ENCODE measurements at places on chromosomes 1 and 21.

DNA sequence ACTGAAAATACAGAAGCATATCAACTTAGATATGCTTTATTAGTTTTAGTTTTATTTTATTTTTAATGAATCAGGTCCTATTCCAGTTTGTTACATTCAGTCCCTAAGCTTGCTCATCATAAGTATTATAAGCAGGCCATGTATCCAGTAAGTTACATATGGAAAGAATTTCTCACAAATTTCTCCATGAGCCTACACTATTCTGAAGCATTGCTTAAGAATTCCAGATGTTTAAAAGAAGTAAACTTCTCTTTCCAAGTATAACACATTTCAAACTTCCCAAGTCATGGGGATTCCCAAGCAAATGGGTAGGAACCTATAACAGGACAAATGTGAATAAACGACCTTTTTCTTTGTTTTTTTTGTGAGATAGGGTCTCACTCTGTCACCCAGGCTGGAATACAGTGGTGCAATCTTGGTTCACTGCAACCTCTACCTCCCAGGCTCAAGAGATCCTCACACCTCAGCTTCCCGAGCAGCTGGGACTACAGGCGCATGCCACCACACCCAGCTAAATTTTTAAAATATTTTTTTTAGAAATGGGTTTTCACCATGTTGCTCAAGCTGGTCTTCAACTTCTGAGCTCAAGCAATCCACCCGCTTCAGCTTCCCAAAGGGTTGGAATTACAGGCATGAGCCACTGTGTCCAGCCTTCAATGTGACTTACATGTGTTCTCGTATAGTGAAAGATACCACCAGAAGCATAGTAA, 39.0 kb downstream of the ST7L start:
- peak; percentile 28 for DNase-seq

DNA sequence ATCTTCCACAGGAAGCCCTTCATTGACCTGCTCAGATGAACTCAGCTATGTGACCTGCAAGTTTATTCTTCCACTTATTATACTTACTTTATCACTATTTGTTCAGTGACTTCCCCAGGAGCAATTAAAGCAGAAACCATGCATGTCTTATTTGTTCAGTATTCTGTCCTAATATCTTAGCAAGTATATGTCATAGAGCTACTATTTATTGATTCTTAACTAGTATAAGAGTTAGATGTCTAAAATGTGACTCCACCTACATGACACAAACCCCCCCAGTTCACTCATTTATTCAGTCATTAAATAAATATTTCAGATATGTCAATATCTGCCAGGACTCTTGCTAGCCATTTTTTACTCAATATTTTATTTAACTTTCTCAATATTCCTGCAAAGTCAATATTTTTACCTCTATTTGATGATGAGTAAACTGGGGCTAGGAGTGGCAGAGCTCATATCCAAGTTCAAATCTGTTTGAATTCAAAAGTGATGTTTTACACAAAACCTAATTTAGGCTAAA, 469.0 kb upstream of the USP24 start:
- no peak for DNase-seq

GRCh38 chr1:208280681-208281450, 36.7 kb upstream of the PLXNA2 start:
- DNase-seq = no peak

- no peak for DNase-seq
These were observed 26.6 kb downstream of the TTC39A start for GRCh38 chr1:51303751-51304251.

GRCh38 chr1:3021801-3022401, 634 bp downstream of the ACTRT2 start:
- no peak for DNase-seq

DNA sequence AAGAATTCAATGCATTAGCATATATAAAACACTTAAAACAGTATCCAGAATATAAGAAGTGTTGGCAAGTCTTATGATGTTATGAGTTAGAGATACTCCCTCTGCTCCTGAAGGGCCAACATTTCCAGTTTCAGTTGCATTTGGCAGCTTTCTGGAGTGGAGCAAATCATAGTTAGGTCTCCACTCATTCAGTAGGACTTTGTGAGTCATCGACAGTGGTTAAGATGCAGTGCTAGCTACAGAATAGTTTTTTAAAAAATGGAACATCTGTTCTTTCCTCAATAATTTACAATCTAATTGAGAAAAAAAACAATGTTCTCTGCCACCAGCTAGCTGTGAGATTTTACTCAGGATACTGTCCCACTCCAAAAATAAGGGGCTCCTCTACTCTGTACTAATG, 389.1 kb downstream of the HLX start:
- peak; percentile 92 for DNase-seq

GRCh38 chr1:6483017-6483760, 8.3 kb downstream of the PLEKHG5 start:
- no peak for DNase-seq

GRCh38 chr1:230176871-230177411, 109.9 kb downstream of the GALNT2 start:
- DNase-seq = peak; percentile 22

- DNase-seq = peak; percentile 72
These were observed 45.5 kb upstream of the VANGL1 start for GRCh38 chr1:115596080-115596780.

DNA sequence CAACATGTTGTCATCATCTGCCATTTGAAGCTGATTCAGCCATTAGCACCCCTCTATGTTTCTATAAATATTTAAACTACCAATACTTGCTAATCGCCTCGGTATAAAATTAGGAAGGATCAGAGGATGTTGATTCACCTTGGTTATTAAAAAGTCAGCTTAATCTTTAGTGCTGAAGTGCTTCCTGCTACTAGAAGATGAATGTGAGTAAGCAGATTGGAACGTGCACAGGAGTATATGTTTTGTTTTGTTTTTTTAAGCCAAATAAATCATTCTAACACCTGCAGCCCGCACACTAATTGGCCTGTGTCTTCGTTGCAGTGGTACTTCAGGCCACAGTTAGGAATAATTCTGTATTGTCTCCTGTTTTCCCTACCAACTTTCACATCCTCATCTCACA, 485.7 kb downstream of the AJAP1 start:
- DNase-seq = no peak

DNA sequence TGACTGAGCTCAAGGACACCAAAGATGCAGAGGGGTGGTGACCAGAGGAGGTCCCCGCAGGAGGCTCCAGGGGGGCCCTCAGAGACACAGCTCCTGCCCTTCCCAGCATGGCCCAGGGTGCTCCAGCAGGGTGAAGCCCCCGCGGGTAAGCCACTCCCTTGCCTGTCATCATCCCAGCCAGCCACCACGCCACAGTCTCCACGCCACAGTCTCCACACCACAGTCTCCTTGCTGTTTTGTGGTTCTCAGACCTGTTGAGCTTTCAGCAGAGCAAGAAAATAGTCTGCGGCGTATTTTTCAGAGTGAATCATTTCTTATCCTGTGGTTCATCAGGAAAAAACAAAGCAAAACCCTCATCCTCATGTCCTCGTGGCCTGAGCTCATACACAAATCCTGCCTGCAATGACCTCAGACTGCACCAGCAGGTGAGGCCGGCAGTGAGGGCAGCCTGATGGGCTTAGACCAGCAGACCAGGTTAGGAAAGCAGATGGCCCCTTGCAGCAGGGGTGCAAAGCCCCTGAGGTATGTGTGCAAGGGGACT, 25.7 kb upstream of the ABCG1 start:
- DNase-seq = no peak

DNA sequence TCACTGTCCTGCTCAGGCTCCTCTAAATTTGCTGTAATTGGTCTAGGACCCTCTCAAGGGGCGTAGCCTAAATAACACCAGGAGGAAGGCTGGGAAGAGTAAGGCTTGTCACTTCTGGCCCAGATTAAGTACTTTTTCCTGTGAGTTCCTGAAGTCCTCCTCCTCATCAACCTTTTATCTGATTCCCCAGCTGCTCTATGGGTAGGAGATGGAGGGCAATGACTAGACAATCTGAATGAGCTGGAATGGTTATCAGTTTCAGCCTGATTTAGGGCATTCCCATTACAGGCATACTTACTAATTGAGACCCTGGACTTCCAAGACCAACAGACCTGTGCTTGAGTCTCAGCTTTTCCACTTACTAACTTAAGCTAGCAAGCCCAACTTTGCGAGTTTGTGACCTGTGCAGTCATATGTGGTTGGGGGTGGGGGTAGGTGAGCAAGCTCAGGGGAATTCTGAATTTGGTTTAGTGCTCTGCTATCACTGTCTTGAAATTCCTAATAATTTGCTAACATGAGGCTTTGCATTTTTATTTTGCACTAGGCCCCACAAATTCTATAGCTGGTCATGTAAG, 18.0 kb upstream of the FGGY start:
- DNase-seq = no peak

GRCh38 chr1:1242461-1243265, 3.9 kb downstream of the C1QTNF12 start:
- no peak for DNase-seq

DNA sequence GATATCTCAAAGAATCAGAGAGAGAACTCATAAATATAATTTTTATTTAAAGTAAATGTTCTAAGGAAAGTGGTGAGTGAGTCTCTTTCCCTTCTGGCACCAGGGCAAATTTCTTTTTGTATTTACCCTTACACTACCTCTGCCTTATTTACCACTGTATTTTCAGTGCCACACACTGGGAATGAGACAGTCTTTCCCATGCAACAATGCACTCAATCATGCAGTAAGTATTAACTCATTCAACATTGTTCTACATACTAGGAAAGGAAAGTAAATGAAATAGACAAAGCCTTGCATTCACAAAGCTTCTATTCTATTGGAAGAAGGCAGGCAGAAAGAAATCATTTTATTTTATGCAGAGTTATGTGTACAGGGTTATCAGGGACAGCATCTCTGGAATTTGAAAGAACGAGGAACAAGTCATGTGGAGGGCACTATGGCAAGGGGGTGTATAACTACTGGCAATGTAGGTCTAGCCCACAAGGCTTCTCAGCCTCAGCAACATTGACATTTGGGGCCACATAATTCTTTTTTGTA, 129.8 kb upstream of the PRDX6 start:
- DNase-seq = no peak

- DNase-seq = no peak
These were observed 10.0 kb upstream of the OTUD3 start for GRCh38 chr1:19872190-19872589.

- DNase-seq = no peak
These were observed 140.8 kb downstream of the KAZN start for GRCh38 chr1:14739082-14739832.

DNA sequence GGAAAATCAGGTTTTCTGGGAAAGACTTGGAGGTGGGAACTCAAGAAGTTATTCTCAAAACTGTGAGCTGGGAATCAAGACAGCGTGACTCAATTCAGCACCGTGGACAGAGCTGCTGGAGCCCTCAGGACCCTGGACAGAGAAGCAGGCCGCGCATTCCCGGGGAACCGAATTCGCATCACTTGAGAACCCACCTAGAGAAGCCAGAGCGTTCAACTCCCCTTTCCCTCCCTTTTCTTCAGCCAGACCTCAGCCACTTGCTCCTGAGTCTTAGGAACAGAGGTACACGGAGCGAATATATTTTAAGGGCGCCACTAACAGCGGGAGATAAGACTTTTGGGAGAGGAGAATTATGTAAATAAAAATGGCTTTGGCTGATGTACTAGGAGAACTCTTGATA, 2.0 kb upstream of the LIN28A start:
- peak; percentile 69 for DNase-seq

DNA sequence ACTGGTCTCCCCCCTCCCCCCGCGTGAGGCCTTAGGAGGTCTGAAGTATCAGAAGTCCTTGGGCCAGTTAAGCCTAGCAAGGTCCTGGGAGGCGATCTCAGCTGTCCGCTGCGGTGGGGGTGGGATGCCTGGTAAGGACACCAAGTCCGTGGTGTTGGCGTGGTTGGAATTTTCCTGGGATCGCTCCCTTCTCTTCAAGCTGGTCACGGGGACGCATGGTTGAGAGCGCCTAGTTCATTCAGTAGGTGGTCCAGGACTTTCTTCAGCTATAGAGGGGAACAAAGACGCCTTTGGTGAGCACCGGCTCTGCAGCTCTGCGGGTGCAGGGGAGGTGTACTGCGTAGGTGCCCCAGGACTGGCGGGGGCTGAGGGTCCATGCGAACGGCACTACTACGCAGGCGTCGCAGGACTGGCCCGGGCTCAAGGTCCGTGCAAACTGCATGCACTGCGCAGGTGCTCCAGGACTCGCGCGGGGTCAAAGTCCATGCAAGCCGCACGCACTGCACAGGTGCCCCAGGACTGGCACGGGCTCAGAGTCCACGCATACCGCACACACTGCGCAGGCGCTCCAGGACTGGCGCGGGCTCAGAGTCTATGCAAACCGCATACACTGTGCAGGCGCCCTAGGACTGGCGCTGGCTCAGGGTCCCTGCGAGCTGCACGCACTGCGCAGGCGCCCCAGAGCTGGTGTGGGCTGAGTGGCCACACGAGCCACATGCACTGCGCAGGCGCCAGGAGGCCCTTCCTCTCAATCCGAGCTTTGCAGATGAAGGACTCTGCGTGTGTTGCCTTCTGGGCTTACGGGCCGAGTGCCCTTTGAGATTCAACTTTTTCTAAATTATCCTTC, 36.6 kb upstream of the HMGN1 start:
- DNase-seq = peak; percentile 86

GRCh38 chr1:32881291-32881690, 5.0 kb upstream of the HPCA start:
- DNase-seq = no peak

DNA sequence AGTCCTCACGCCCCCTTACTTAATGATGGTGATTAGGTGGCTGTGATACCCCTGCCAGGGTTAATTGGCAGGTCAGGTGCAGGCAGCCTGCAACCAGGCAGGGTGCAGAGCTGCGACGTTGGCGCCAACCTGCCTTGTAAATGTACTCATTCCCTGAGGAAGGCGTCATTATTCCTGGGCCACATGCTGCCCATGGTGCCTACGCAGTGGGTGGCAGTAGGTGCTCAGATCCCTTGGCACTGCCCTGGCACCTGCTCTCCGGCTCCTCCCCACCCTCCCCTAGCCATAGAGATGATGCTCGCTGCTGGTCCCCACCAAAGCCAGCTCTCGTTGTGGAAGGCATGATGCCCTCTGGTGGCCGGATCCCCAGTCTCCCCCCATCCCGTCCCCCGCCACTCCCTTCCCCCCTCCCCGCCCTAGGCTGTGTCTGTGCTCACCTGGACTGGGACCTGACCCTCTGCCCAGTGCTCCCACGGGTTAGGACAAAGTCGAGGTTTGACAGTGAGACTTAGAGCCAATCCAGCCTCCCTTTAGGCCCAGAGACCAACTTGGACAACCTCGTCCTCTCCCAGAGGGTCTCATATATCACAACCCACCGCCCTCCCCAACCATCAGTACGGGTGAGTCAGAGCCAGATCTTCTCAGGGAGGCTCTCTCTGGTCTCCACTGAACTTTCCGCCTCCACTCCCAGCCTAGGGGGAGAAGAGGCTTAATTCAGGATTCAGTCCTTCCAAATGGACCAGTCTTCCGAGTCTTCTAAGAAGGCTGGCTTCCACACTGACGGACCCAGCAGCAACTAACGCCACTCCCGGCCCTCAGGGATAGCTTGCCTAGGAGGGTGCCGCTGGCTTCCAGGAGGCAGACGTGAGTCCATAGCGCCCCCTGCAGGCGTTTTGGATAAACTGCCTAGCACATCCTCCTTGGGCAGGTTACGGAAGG, 5.7 kb downstream of the KRTCAP2 start:
- peak; percentile 71 for DNase-seq
